ENCODE measurements at places on chromosomes 7 and 10. TPM values are rescaled to one million over a fixed set of nuclear protein-coding genes. Genes with fewer than 3 reads are reported as not detected.

GRCh38 chr7:23246555-23246954, at the start of gene GPNMB:
GPNMB (plus strand) TSS chr7:23246775; CDS start chr7:23246858, 83 bp downstream.
- no peaks in the 10 kb centered on the region for H3K27me3 ChIP-seq
- peaks cover 37% of the 10 kb centered on the region for H3K4me1 ChIP-seq

DNA sequence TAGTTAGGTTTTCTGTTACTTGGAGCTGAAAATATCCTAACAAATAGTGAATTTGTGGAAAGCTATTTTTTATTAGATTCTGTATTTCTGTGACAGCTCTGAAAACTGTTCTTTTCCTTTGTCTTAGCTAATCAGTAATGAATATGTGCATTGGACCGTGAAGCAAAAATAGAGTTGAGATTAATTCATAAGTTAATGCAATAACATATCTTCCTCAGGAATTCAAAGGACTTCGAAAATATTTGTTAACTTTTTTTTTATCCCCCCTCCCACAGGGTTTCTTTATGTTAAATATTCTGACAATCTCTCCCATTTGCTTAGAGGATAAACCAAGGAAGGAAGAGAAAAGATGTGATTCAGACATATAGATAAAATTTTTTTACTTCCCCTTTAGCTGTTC, 101.4 kb downstream of the PODXL start:
- H3K27me3 ChIP-seq = no peaks in the 10 kb centered on the region
- H3K27ac ChIP-seq = no peak overlapping the region
- H3K36me3 ChIP-seq = no peaks in the 10 kb centered on the region
- no peak overlapping the region for H3K4me3 ChIP-seq

GRCh38 chr10:133452453-133452852, 1.3 kb upstream of the SCART1 start:
- no peak overlapping the region for H3K27ac ChIP-seq
- no peaks in the 10 kb centered on the region for H3K36me3 ChIP-seq
- no peaks in the 10 kb centered on the region for H3K27me3 ChIP-seq
- no peak overlapping the region for H3K4me3 ChIP-seq
- H3K4me1 ChIP-seq = no peaks in the 10 kb centered on the region

Gene ADRA2A
- 14.2 TPM for total RNA-seq

- no peak overlapping the region for H3K27ac ChIP-seq
- H3K27me3 ChIP-seq = no peaks in the 10 kb centered on the region
- H3K36me3 ChIP-seq = no peaks in the 10 kb centered on the region
- no peak overlapping the region for H3K4me3 ChIP-seq
- H3K4me1 ChIP-seq = no peaks in the 10 kb centered on the region
Observed at GRCh38 chr10:115209133-115209532, 116.0 kb downstream of the ATRNL1 start.

GRCh38 chr7:92569137-92569536, 21.1 kb downstream of the FAM133B start:
- no peaks in the 10 kb centered on the region for H3K4me1 ChIP-seq
- no peak overlapping the region for H3K27ac ChIP-seq
- H3K27me3 ChIP-seq = no peaks in the 10 kb centered on the region
- no peak overlapping the region for H3K4me3 ChIP-seq
- DNase-seq = no peak

GRCh38 chr10:83816942-83817341, 322.4 kb upstream of the GHITM start:
- no peak overlapping the region for H3K4me3 ChIP-seq
- H3K27me3 ChIP-seq = no peaks in the 10 kb centered on the region
- no peak overlapping the region for H3K27ac ChIP-seq
- H3K36me3 ChIP-seq = no peaks in the 10 kb centered on the region

GRCh38 chr10:121961456-121961855, 13.6 kb downstream of the NSMCE4A start:
- H3K4me3 ChIP-seq = no peak overlapping the region
- H3K27me3 ChIP-seq = no peaks in the 10 kb centered on the region
- H3K4me1 ChIP-seq = no peaks in the 10 kb centered on the region
- no peaks in the 10 kb centered on the region for H3K36me3 ChIP-seq

DNA sequence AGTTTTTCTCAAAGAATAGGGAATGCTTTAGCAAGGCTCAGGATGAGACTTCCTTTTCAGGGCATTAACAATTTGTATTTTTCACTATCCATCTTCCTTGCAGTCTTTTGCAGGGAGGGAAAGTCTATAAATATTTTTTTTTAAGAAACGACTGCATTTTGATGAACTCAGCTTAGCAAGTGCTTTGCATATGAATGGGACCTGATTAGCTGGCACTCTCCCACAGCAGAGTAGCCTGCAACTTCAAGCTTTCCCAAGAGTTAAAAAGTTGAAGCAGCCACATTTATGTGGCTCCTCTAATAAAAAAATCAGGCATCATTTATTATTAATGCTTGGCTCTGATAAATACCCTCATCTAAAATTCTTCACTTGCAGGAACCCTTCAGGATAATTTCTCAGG, 134.0 kb downstream of the GRID1 start:
- H3K4me3 ChIP-seq = no peak overlapping the region
- no peaks in the 10 kb centered on the region for H3K4me1 ChIP-seq
- H3K36me3 ChIP-seq = no peaks in the 10 kb centered on the region
- DNase-seq = no peak
- H3K27me3 ChIP-seq = no peaks in the 10 kb centered on the region

Gene ABCA13
- under 0.01 TPM for total RNA-seq

GRCh38 chr7:158758586-158759244, 54.1 kb upstream of the NCAPG2 start:
- H3K27ac ChIP-seq = no peak overlapping the region
- no peaks in the 10 kb centered on the region for H3K27me3 ChIP-seq
- H3K4me1 ChIP-seq = no peaks in the 10 kb centered on the region
- H3K36me3 ChIP-seq = no peaks in the 10 kb centered on the region
- no peak overlapping the region for H3K4me3 ChIP-seq

GRCh38 chr7:102253066-102253972, 33.3 kb upstream of the SH2B2 start:
- H3K36me3 ChIP-seq = peaks cover 12% of the 10 kb centered on the region
- no peak overlapping the region for H3K4me3 ChIP-seq
- no peak for DNase-seq
- no peaks in the 10 kb centered on the region for H3K4me1 ChIP-seq
- no peaks in the 10 kb centered on the region for H3K27me3 ChIP-seq

GRCh38 chr7:11775401-11775800, 56.6 kb downstream of the THSD7A start:
- no peak overlapping the region for H3K27ac ChIP-seq
- H3K4me1 ChIP-seq = no peaks in the 10 kb centered on the region
- no peak for DNase-seq
- no peaks in the 10 kb centered on the region for H3K27me3 ChIP-seq
- no peak overlapping the region for H3K4me3 ChIP-seq
- H3K36me3 ChIP-seq = no peaks in the 10 kb centered on the region

DNA sequence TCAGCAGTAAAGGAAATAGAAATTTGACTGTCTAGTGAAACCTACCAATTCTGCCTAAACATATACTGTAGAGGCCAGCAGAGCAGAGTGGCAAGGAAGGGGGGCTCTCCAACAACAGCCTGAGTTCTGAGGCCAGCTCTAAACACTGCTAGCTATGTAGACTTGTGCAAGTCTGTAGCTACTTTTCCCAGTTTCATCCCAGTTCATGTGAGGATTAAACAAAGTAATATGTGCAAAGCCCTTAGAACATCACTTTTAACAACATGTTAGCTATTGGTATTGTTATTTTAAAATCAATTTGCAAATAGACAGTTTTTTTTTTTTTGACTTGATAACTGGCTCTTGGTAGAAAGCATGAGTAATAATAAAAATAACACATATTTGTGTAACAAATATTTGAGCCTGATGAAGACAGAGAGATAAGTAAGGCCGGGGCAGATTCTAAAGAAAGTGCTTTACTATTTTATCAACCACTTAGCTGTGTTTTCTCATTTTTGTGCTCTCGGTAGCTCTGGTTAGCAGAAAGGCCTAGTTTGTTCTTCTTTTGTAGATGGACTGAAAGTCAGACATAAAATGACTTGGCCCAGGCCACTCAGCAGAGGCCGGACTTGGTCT, 9.3 kb downstream of the CHST12 start:
- H3K4me1 ChIP-seq = peaks cover 65% of the 10 kb centered on the region
- H3K4me3 ChIP-seq = no peak overlapping the region
- H3K27ac ChIP-seq = no peak overlapping the region

Gene YAE1
- total RNA-seq = 5.6 TPM

Gene CYP3A4
- not detected for total RNA-seq

- no peak for DNase-seq
- H3K36me3 ChIP-seq = no peaks in the 10 kb centered on the region
- no peaks in the 10 kb centered on the region for H3K27me3 ChIP-seq
- no peak overlapping the region for H3K27ac ChIP-seq
- no peak overlapping the region for H3K4me3 ChIP-seq
Observed at GRCh38 chr7:82566752-82567151, 123.2 kb upstream of the CACNA2D1 start.

GRCh38 chr10:47198221-47198620, 101.8 kb upstream of the GDF10 start:
- DNase-seq = no peak
- H3K4me3 ChIP-seq = no peak overlapping the region
- no peaks in the 10 kb centered on the region for H3K27me3 ChIP-seq
- H3K27ac ChIP-seq = no peak overlapping the region
- H3K36me3 ChIP-seq = no peaks in the 10 kb centered on the region

DNA sequence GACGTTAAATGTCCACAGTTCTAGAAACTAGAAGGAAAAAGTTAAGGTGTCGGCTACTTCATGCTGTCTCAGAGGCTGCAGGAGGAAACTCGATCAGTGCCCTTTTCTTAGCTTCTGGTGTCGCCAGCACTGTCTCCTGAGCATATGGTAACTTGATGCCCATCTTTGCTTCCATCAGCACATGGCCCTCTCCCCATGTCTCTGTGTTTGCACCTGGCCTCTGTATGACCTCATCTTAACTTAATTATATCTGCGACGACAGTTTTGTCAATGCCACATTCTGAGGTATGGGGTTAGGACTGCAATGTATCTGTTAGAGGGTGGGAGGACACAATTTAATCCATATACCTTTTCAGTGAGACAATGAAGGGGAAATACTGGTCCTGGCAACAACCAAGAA, 449.9 kb downstream of the POM121L12 start:
- no peak for DNase-seq
- no peak overlapping the region for H3K4me3 ChIP-seq
- H3K4me1 ChIP-seq = no peaks in the 10 kb centered on the region
- H3K27ac ChIP-seq = no peak overlapping the region

DNA sequence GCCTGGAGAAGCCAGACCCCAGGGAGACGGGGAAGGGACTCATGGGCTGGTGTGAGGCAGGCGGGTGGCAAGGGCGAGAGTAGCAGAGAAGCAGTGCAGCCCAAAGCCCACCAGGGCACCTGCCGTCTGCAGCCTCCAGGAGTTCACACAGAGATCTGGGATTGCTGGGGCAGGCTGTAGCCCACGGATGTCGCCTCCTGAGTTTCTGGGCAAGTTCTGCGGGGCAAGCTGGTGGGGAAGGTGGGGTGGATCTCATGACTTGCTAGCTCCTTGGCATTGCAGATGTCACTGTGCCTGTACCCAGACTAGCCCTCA, 6.0 kb downstream of the ADCK2 start:
- no peak overlapping the region for H3K4me3 ChIP-seq
- H3K36me3 ChIP-seq = peaks cover 18% of the 10 kb centered on the region
- no peak for DNase-seq
- peaks cover 21% of the 10 kb centered on the region for H3K4me1 ChIP-seq
- no peak overlapping the region for H3K27ac ChIP-seq

Gene AGR2
- total RNA-seq = not detected

DNA sequence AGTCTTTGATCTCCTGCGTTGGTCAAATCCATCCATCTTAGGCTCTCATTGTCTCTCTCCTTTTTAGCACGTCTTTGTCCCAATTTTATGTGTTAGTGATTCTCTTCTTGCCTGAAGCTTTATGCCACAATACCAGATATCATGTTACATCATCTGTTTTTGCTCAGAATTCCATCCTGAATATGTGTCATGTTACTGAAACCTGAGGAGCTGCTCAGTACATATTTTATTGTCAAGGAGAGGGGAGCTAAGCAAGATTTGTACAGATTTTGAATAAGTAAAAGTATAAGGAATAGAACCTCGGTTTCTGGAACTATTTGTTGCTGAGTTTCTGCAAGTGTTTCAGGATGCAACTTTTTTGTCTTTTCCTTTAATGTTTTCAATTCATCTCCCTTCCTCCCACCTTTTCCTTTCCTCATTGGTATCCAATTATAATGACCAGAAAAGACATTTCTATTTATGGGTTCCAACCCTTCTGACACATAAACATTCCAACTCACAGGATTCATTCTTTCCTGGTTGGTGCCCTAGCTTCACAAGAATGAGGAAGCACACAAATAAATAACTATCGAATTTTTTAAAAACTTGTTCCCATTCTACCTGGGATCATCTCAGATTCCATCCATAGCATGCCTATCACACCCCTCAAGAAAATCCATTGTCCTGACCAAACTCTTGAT, 291.8 kb downstream of the CRPPA start:
- no peak overlapping the region for H3K4me3 ChIP-seq
- H3K27me3 ChIP-seq = no peaks in the 10 kb centered on the region
- no peaks in the 10 kb centered on the region for H3K36me3 ChIP-seq
- H3K4me1 ChIP-seq = peaks cover 10% of the 10 kb centered on the region

Gene MPP7
- 24.8 TPM for total RNA-seq

GRCh38 chr7:104795616-104796398, 218.2 kb upstream of the KMT2E start:
- H3K4me1 ChIP-seq = no peaks in the 10 kb centered on the region
- no peaks in the 10 kb centered on the region for H3K27me3 ChIP-seq
- no peak for DNase-seq
- no peak overlapping the region for H3K27ac ChIP-seq
- H3K4me3 ChIP-seq = no peak overlapping the region

GRCh38 chr10:507908-508444, 181.5 kb downstream of the DIP2C start:
- H3K4me1 ChIP-seq = peaks cover 21% of the 10 kb centered on the region
- H3K27ac ChIP-seq = no peak overlapping the region
- H3K27me3 ChIP-seq = no peaks in the 10 kb centered on the region
- no peak for DNase-seq
- H3K36me3 ChIP-seq = no peaks in the 10 kb centered on the region

Gene ESYT2
- 82.5 TPM for total RNA-seq

Gene STRIP2
- 0.49 TPM for total RNA-seq

DNA sequence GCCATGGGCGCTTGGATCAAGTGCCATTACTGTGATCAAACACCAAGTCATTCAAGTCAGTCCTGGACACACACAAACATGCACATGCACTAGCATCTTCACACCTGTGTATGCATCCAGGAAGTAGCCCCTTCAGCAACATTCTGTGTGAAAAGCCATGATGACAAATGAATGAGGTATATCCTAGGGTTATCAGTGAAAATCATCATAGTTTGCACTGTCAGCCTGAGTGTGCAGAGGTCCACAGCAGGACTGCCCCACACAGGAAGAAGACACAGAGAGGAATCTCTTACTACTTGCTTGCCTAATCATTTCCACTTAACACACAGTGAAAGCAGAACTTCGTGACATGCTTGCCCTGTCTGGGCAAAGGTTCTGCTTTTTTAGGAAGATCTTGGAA, 184.0 kb upstream of the ADO start:
- no peak for DNase-seq
- H3K27ac ChIP-seq = no peak overlapping the region
- H3K27me3 ChIP-seq = no peaks in the 10 kb centered on the region
- no peaks in the 10 kb centered on the region for H3K36me3 ChIP-seq

All from vagina (tissue), 2 donors.